ENCODE measurements at places on chromosomes 12 and 14. TPM values are rescaled to one million over a fixed set of nuclear protein-coding genes. Genes with fewer than 3 reads are reported as not detected.

Gene ADAM21
- total RNA-seq = 0.10 TPM

Gene SMCO2
- total RNA-seq = not detected

Gene KLHL33
- total RNA-seq = 0.34 TPM

Gene FAM90A1
- total RNA-seq = 0.16 TPM

Gene MYF6
- total RNA-seq = not detected

Gene CCDC197
- total RNA-seq = not detected

Gene SOX5
- 13.2 TPM for total RNA-seq

Gene VPS37B
- 20.5 TPM for total RNA-seq

Gene INTS13
- 18.6 TPM for total RNA-seq

Gene BHLHE41
- 35.8 TPM for total RNA-seq

Gene SIX1
- 0.77 TPM for total RNA-seq

Gene HOXC11
- not detected for total RNA-seq

Gene DEPDC4
- total RNA-seq = 0.53 TPM

Gene CLEC4C
- total RNA-seq = not detected

Gene CCDC198
- total RNA-seq = not detected

Gene RNASE1
- 632 TPM for total RNA-seq

Gene IL23A
- total RNA-seq = not detected

Gene CD4
- 24.2 TPM for total RNA-seq

Gene SERPINA9
- not detected for total RNA-seq

Gene AP1G2
- total RNA-seq = 16.5 TPM

Gene ADAMTS20
- not detected for total RNA-seq

Gene SSTR1
- total RNA-seq = 1.0 TPM

Gene IL26
- total RNA-seq = not detected

Gene KRT6C
- total RNA-seq = not detected

Gene RPGRIP1
- total RNA-seq = 0.38 TPM

Gene TMEM63C
- total RNA-seq = not detected

Gene GPR132
- total RNA-seq = 1.1 TPM

Gene OTX2
- total RNA-seq = not detected

Gene TC2N
- total RNA-seq = 9.8 TPM

Gene NDRG2
- 215 TPM for total RNA-seq

Gene NXPH4
- total RNA-seq = 0.50 TPM

Gene ESR2
- 0.31 TPM for total RNA-seq

Gene SALL2
- 5.9 TPM for total RNA-seq

Gene PUS1
- 19.2 TPM for total RNA-seq

Gene C12orf56
- not detected for total RNA-seq

Gene ST8SIA1
- 3.0 TPM for total RNA-seq

Gene PIP4P1
- 23.2 TPM for total RNA-seq

Gene MYO1H
- total RNA-seq = 0.91 TPM

Gene HOXC13
- total RNA-seq = not detected

Gene SERPINA5
- total RNA-seq = 13.8 TPM

Gene DLK1
- total RNA-seq = not detected

Gene RNASE7
- not detected for total RNA-seq

Gene SERPINA6
- total RNA-seq = not detected

Gene HHIPL1
- total RNA-seq = 2.1 TPM

Gene TBK1
- total RNA-seq = 13.2 TPM

Gene COX6A1
- total RNA-seq = 201 TPM

Gene CMAS
- total RNA-seq = 42.2 TPM

Gene CPM
- 35.0 TPM for total RNA-seq

Gene CDH24
- total RNA-seq = 1.6 TPM

Gene PPM1H
- 3.3 TPM for total RNA-seq

Gene KRT6B
- total RNA-seq = not detected

Gene TUBA1A
- total RNA-seq = 119 TPM

Gene RASSF9
- 2.5 TPM for total RNA-seq
